Fibroblast of skin of abdomen (primary cell): ENCODE measurements at places on chromosomes 7 and 10.

- DNase-seq = no peak
These were observed 27.1 kb upstream of the UBE2D1 start for GRCh38 chr10:58307676-58308075.

- DNase-seq = peak; percentile 41
These were observed 72.9 kb upstream of the NEBL start for GRCh38 chr10:20970044-20970443.

GRCh38 chr7:144494355-144494754 lies 90.9 kb upstream of the NOBOX start:
- DNase-seq = no peak

DNA sequence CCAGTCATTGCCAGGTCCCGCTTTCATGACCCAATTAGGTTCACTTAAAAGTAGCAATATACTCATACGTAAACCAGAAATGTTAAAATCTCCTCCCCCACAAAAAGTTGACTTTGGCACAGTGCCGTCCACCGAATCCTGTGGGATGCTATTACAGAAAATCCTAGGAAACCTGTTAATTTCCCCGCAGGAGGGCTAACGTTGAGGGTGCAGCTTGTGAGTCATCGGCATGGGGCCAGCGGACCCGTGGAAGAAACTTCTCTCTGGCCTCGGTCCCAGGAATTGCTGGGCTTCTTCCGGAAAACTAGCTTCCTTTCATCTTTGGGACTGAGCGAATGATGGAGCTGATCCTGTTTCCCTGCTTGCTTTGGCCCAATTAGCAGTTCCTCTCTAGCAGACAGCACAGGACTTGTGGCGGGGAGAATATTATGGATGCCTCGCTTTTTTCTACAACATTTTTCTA lies 13.5 kb downstream of the CRYGN start:
- DNase-seq = peak; percentile 89

DNA sequence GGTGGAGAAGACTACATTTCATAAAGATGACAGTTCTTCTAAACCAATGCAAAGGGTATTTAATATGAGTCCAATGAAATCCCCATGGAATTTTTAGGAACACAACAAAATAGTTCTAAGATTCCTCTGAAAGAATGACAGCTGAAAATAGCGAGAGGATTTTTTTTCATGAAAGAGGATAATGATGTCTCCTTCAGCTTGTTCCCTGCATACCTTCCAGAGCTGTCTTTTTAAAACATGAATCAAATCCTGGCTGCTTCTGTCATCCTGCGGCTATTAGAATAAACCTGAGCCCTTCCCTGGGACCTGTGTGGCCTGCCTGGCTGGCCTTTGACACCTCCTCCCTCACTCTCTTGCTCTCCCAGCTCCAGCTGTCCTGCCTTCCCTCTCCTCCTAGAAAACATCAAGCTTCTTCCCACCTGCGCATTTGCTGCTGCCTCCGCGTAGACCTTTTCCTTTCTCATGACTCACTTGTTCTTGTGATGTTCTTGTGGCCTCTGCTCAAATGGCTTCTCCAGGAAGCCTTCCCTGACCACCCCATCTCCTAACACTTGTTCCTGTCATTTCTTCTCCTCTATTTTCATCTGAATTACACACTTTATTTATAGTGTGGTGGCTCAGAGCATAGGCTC lies 57.4 kb downstream of the EEPD1 start:
- DNase-seq = peak; percentile 41
